ENCODE measurements at places on chromosomes 6 and 20.

DNA sequence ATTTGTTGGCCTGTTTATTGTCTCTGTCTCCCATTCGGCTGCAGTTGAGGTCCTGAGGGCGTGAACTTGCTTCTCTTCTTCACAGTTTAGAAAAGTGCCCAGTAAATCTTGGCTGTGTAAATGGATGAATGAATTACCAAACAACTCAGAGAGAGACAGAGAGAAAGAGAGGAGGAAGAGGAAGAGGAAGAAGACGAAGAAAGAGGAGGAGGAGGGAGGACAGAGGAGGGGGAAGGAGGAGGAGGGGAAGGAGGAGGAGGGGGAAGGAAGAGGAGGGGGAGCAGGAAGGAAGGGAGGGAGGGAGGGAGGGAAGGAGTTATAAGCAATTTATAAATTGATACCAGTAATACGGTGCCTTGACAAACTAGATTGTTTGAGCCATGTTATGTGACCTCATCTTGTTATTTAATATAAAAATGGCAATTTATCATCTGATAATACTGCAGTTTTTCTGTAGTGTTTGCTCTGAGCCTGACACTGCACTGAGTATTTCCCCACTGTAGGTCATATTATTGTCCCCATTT is 18.7 kb downstream of the HCK start:
- H3K4me1 ChIP-seq = peaks cover 9% of the 10 kb centered on the region
- no peak for DNase-seq
- H3K36me3 ChIP-seq = no peaks in the 10 kb centered on the region
- H3K27me3 ChIP-seq = no peaks in the 10 kb centered on the region

DNA sequence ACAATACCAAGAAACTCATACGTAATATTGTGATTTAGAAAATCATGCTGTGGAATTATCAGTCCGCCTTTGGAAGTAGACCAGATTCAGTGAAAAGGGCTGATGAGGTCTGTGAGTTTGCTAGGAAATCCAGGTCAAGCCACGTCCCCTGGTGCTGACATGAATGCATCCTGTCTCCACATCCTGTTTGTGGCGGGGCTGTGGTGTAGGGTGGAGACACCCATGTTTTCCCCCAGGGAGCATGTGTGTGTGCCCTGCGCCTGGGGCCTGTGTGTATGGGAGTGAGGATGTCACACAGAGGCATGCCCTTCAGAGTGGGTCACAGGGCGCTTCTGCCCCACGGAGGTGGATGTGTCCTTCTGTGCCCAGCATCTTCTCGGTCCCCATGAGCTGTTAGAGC is 109.1 kb downstream of the SASH1 start:
- H3K27me3 ChIP-seq = no peaks in the 10 kb centered on the region
- H3K27ac ChIP-seq = no peak overlapping the region
- no peak overlapping the region for H3K4me3 ChIP-seq
- DNase-seq = no peak
- H3K4me1 ChIP-seq = peaks cover 31% of the 10 kb centered on the region

DNA sequence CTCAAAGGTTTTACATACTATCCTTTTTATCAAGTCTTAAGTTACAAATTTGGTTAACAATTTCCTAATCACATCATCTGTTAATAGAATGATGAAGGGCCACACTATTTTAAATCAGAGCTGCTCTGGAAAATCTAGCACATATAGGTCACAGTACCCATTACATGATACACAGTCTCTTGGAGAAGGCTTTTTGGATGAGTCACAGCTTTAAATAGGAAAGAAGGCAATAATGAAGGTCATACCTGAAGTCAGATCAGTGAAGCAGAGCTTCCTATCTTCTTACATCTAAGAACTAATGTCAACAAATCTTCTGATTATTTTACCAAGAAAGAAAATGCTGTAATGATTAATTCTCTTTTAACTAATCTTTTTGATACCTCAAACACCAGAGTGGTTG is 248.5 kb downstream of the BTBD9 start:
- H3K27me3 ChIP-seq = no peaks in the 10 kb centered on the region
- peaks cover 31% of the 10 kb centered on the region for H3K4me1 ChIP-seq
- H3K36me3 ChIP-seq = no peaks in the 10 kb centered on the region
- DNase-seq = no peak

DNA sequence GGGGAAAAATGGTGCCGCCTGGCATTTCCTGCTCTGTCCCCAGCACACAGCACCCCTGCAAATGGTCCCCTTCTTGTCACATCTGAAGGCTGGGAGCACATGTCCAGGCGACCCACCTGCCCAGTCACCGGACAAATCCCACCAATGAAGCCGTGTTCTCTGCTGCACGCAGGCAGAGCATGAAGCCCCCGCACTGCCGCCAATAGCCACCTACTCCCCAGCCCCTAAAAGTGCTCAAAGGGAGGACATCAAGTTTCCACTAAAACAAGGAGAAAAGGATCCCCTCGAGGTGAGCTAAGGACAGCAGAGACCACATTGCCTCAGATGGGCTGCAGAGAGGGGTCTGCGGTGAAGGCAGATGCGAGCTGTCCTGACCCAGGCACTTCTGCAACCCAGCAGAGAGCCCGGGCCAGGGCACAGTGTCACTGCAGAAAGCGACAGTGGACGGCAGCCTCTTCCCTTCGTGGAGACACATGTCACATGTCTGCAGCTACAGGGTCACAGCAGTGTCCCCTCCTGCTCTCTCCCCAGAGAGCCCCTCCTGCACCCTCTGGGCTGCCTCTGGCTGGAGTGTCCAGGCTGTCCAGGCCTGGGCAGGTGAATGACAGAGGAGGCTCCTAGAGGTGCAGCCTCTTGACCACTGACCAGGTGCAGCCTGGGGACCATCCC is 221.5 kb downstream of the PREX1 start:
- H3K27me3 ChIP-seq = no peaks in the 10 kb centered on the region
- H3K4me3 ChIP-seq = no peak overlapping the region
- no peak for DNase-seq
- peaks cover 20% of the 10 kb centered on the region for H3K4me1 ChIP-seq
- H3K27ac ChIP-seq = no peak overlapping the region

- no peak for DNase-seq
- H3K27me3 ChIP-seq = no peaks in the 10 kb centered on the region
- peaks cover 43% of the 10 kb centered on the region for H3K4me1 ChIP-seq
- no peaks in the 10 kb centered on the region for H3K36me3 ChIP-seq
These were observed 206.2 kb upstream of the TCF21 start for GRCh38 chr6:133682506-133683307.

DNA sequence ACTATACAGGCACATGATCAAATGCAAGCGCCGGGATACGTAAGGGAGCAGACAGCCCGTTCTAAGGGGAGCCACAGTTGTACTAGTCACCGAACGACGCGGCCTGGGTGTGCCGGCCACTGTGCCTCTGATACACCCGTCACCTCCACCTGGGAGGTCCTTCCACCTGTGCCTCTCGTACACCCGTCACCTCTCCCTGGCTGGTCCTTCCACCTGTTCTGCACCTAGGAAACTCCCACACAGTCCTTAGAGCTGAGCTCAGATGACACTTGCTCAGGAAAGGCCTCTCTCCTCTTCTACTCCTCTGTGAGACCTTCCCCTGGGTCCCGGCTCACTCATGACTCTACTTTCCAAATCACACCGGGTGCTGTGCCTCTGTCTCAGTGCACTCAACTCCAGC is 245.0 kb downstream of the TTLL2 start:
- DNase-seq = no peak
- peaks cover 5% of the 10 kb centered on the region for H3K4me1 ChIP-seq
- no peaks in the 10 kb centered on the region for H3K27me3 ChIP-seq
- H3K36me3 ChIP-seq = no peaks in the 10 kb centered on the region
- no peak overlapping the region for H3K4me3 ChIP-seq

DNA sequence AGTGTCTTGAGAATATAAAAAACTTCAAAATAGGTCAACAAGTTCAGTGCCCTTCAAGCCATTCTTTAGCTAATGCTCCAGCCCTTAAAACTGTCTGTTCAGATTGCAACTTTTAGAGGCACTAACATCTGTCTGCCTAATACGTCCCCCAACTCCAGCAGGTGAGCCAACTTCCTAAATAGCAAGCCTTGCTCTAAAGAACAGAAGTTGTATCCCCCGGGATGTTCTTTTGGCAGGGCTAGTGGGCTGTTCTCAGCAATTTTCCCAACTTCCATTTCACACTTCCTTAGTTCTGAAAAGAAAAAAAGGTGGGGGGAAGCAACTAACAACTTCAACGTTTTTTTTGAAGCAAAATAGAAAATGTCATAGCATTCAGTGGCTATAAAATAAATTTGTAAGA is 290.0 kb upstream of the PTCHD4 start:
- no peak for DNase-seq
- H3K4me3 ChIP-seq = no peak overlapping the region
- no peak overlapping the region for H3K27ac ChIP-seq
- H3K4me1 ChIP-seq = no peaks in the 10 kb centered on the region
- H3K36me3 ChIP-seq = peaks cover 3% of the 10 kb centered on the region

GRCh38 chr6:156687789-156688619 is 89.2 kb upstream of the ARID1B start:
- H3K27ac ChIP-seq = peak overlapping the region; percentile 60
- peak; percentile 18 for DNase-seq
- H3K36me3 ChIP-seq = no peaks in the 10 kb centered on the region
- peaks cover 4% of the 10 kb centered on the region for H3K27me3 ChIP-seq
- peak overlapping the region; percentile 85 for H3K4me3 ChIP-seq

DNA sequence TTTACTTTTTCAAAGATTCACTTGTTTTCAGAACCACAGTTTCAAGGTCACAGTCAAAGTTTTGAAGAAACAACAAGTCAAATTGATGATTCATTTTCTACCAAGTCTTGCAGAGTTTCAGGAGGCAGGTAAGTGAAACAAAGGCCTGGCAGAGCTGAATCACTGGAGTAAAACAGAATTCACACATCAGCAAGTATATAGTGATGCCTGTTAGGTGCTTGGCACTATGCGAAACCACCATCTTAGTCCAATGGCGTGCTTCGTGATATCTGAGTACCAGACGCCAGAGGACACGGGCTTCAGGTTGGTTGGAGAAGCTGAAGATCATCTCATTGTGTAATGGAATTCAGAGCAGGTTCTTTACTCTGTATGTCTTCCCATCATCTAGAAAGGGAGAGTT is 75.9 kb downstream of the RTN4IP1 start:
- no peaks in the 10 kb centered on the region for H3K27me3 ChIP-seq
- no peak for DNase-seq
- H3K4me3 ChIP-seq = no peak overlapping the region
- H3K36me3 ChIP-seq = peaks cover 10% of the 10 kb centered on the region
- H3K27ac ChIP-seq = no peak overlapping the region

- no peak for DNase-seq
- H3K36me3 ChIP-seq = peaks cover 29% of the 10 kb centered on the region
- H3K27ac ChIP-seq = no peak overlapping the region
- no peaks in the 10 kb centered on the region for H3K27me3 ChIP-seq
These were observed 6.1 kb downstream of the JAG1 start for GRCh38 chr20:10667560-10668167.

DNA sequence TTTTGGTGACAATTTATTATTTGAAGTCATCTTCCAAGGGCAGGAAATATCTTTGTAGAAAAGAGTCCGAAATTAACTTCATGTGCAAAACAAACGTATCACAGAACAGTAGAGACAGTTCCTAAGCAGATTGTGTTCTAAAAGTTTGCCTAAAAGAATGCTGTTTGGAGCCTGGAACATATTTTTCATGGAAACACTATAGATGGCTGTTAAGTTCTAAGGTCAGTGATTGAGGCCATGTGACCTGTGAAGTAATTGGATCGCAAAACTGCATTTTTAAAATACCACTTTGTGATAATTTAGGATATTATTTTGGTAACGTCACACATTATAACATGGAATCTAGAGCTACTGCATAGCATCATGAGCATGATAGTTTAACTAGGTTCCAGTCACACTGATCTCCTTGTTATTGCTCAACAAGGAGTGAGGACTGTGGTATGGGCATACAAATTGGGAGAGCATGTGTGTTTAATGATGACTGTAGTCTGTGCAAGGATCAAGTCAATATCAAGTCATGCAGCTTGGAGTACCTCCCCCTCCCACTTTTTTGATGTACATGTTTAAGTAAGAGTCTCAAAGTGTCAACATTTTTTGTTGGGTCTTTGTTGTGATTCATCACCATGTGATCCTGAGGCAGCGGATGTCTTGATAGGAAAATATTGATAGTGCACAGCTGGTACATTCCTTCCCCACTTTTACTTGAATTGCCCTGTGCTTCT is 609.3 kb upstream of the CITED2 start:
- H3K36me3 ChIP-seq = no peaks in the 10 kb centered on the region

DNA sequence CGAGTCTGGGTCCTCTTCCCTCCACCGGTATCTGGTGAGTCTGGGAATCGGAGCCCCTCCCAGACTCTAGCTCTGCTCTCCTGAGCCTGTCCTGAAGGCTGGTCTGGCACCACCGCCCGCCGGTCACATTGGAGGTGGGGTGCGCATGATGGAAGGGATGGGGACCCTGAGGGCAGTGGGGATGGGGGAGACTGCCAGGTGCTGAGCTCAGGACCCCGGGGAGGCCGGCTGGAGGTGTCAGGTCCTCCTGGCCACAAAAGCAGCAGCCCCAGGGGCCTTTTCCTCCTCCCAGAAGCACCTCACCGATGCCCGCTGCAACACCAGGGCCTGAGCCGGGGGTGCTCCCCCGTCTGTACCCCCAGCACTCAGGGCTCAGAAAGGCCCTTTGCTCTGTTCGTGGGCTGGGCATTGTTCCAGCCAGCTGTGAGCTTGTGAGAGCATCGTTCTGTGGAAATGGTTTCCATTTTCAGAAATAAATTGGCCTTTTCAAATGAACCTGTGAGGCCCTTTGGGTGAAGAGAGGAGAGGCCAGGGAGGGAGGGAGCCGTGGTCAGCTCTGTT is 2.5 kb upstream of the NPBWR2 start:
- H3K27ac ChIP-seq = no peak overlapping the region
- no peaks in the 10 kb centered on the region for H3K36me3 ChIP-seq
- no peak overlapping the region for H3K4me3 ChIP-seq

- peaks cover 16% of the 10 kb centered on the region for H3K4me1 ChIP-seq
- H3K27ac ChIP-seq = no peak overlapping the region
- peaks cover 22% of the 10 kb centered on the region for H3K36me3 ChIP-seq
- no peaks in the 10 kb centered on the region for H3K27me3 ChIP-seq
- no peak for DNase-seq
These were observed 31.3 kb downstream of the MOCS1 start for GRCh38 chr6:39902786-39903465.

- DNase-seq = no peak
- H3K27ac ChIP-seq = no peak overlapping the region
- H3K27me3 ChIP-seq = no peaks in the 10 kb centered on the region
- no peaks in the 10 kb centered on the region for H3K36me3 ChIP-seq
These were observed 90.6 kb downstream of the ERMARD start for GRCh38 chr6:169841907-169842606.

- no peak overlapping the region for H3K4me3 ChIP-seq
- no peaks in the 10 kb centered on the region for H3K36me3 ChIP-seq
- no peak overlapping the region for H3K27ac ChIP-seq
- DNase-seq = no peak
These were observed 85.2 kb upstream of the ELOVL5 start for GRCh38 chr6:53433951-53434285.

DNA sequence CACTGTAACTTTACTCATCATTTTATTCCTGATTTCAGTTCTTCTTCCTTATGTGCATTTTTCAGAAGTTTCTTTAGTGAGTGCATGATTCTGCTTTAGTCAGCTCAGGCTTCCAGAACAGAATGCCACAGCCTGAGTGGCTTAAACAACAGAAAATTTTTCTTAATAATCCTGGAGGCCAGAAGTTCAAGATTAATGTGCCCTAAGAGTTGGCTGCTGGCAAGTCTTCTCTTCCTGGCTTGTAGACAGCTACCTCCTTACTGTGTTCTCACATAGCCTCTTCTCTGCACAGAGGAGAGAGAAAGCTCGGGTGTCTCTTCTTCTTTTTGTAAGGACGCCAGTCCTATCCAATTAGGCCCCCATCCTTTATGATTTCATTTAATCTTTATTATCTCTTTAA is 443.1 kb upstream of the RGS17 start:
- H3K27ac ChIP-seq = no peak overlapping the region
- H3K27me3 ChIP-seq = no peaks in the 10 kb centered on the region
- 0 out of 2 replicates have a peak, but pooled peaks cover 3% of the 10 kb centered on the region for H3K4me1 ChIP-seq
- H3K36me3 ChIP-seq = no peaks in the 10 kb centered on the region

All from WTC11 (cell line).